ENCODE measurements at places on chromosomes 16 and 17. TPM values are rescaled to one million over a fixed set of nuclear protein-coding genes. Genes with fewer than 3 reads are reported as not detected.

DNA sequence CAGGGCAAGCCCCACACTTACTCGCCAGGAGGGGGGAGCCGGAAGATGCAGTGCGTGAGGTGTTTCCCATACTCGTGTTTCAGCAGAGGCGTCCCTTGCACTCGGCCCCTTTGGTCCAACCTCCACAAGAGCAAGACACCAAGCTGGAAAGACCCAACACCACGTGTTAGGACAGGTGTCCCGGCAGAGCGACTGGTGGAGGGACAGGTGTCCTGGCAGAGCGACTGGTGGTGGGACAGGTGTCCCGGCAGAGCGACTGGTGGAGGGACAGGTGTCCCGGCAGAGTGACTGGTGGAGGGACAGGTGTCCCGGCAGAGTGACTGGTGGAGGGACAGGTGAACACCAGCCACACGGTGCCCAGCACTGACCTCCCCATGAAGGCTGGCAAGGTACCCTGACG lies 19.4 kb downstream of the IFT140 start:
- no peaks in the 10 kb centered on the region for H3K27me3 ChIP-seq
- no peaks in the 10 kb centered on the region for H3K36me3 ChIP-seq
- no peak overlapping the region for H3K27ac ChIP-seq

- H3K36me3 ChIP-seq = no peaks in the 10 kb centered on the region
- no peak overlapping the region for H3K27ac ChIP-seq
- H3K4me1 ChIP-seq = peaks cover 43% of the 10 kb centered on the region
- DNase-seq = no peak
- H3K4me3 ChIP-seq = no peak overlapping the region
- H3K27me3 ChIP-seq = no peaks in the 10 kb centered on the region
Measured at GRCh38 chr16:50259334-50260205, 6.8 kb upstream of the ADCY7 start.

DNA sequence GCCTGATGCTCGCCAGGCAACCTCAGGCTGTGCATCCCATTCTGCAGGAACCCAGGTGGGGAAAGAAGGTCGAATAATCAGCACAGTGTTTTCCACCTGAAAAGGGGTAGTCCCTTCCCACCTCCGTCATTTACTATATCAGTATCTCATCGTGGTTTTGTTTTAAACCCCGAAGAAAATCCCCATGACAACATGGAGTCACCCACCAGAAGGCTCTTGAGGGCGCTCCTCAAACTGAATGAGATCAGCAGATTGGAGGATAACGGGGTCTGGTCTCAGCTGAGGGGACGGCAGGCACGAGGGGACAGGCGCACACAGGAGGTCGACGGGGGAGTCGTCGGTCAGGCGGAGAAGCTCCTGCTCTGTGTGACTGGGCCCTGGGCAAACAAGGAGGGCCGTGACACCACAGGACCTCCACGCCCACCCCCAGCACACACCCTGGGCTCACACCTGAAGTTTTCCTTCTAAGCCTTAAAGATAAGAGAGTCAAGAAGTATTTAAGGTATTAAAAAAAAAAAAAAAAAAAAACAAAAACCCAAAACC lies 44.2 kb downstream of the MARF1 start:
- no peaks in the 10 kb centered on the region for H3K27me3 ChIP-seq
- H3K4me3 ChIP-seq = no peak overlapping the region
- H3K36me3 ChIP-seq = peaks cover 85% of the 10 kb centered on the region
- DNase-seq = no peak
- H3K27ac ChIP-seq = no peak overlapping the region

GRCh38 chr17:75571197-75571884 lies 16.3 kb upstream of the MYO15B start:
- no peak overlapping the region for H3K4me3 ChIP-seq
- peak overlapping the region; percentile 77 for H3K27ac ChIP-seq
- H3K27me3 ChIP-seq = no peaks in the 10 kb centered on the region
- no peak for DNase-seq
- peaks cover 23% of the 10 kb centered on the region for H3K4me1 ChIP-seq
- peaks cover 41% of the 10 kb centered on the region for H3K36me3 ChIP-seq

DNA sequence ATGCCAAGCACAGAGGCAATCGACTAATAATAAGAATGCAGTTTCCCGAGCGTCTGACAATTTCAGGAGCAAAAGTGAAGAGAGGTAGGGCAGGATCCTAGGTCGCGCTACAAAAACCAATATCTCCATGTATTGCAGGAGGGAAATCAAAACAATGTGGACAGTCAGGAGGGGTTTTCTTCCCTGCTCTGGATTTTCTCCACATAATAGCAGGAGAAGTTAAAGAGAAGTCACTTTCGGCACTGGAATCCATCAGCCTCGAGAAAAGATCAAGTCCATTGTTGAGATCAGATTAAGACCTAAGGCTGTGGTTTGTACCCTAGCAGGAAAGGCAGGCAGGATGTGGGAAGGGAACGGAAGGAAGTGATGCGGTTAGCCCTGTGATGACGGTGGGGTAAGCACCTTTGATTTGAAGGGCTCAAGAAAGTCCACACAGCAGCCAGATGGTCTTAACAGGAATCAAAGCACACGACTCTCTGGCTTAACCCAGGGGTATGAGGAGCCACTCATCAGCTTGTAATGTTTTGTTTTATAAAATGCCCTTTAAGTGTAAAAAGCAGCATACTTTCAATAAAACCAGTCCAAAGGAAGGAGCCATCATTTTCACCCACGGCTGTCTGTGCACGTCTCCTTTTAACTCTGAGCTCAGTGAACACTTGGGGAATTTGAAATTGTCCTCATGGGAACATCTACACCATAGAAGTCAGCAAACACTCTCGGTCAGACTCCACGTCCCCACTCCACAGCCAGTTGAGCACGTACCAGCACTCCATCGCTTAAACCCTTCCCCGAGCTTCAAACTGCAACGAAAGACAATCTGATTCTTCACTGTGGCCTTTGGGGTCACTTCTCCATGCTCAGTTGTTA lies 15.8 kb upstream of the AKTIP start:
- H3K27me3 ChIP-seq = no peaks in the 10 kb centered on the region
- peaks cover 57% of the 10 kb centered on the region for H3K4me1 ChIP-seq
- peak; percentile 90 for DNase-seq
- H3K36me3 ChIP-seq = no peaks in the 10 kb centered on the region
- H3K4me3 ChIP-seq = peak overlapping the region; percentile 17
- peak overlapping the region; percentile 79 for H3K27ac ChIP-seq

GRCh38 chr16:24540602-24541210 lies 1.3 kb downstream of the RBBP6 start:
- DNase-seq = peak; percentile 22
- no peaks in the 10 kb centered on the region for H3K27me3 ChIP-seq
- H3K4me3 ChIP-seq = peak overlapping the region; percentile 97
- peak overlapping the region; percentile 100 for H3K27ac ChIP-seq
- H3K36me3 ChIP-seq = peaks cover 6% of the 10 kb centered on the region
- peaks cover 24% of the 10 kb centered on the region for H3K4me1 ChIP-seq

DNA sequence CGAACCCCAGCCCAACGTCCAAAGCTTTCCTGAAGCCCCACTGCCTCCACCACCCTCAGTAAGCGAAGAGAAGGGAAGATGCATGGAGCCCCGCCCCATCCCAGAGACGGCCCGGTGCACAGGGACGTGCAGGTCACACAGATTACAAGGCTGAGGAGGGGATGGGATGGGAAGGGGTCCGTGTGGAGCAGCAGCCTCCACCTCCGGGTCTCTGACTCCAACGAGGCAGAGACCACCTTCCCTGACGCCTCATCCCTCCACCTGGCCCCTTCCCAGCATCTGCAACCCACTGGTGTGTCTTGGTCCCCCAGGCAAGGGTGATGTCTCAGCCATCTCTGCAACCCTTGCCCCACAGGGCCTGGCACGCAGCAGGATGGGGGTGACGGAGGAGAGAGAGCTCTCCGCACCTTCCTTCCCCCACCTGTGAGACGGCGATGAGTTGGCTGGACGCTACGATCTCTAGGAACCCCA lies 58.5 kb downstream of the TBC1D16 start:
- no peaks in the 10 kb centered on the region for H3K27me3 ChIP-seq
- no peak for DNase-seq
- no peak overlapping the region for H3K4me3 ChIP-seq
- H3K27ac ChIP-seq = no peak overlapping the region
- H3K4me1 ChIP-seq = no peaks in the 10 kb centered on the region

- H3K36me3 ChIP-seq = peaks cover 10% of the 10 kb centered on the region
- H3K27me3 ChIP-seq = no peaks in the 10 kb centered on the region
- no peak overlapping the region for H3K4me3 ChIP-seq
- H3K27ac ChIP-seq = peak overlapping the region; percentile 35
- no peak for DNase-seq
Measured at GRCh38 chr16:23518435-23518891, 8.2 kb upstream of the GGA2 start.

DNA sequence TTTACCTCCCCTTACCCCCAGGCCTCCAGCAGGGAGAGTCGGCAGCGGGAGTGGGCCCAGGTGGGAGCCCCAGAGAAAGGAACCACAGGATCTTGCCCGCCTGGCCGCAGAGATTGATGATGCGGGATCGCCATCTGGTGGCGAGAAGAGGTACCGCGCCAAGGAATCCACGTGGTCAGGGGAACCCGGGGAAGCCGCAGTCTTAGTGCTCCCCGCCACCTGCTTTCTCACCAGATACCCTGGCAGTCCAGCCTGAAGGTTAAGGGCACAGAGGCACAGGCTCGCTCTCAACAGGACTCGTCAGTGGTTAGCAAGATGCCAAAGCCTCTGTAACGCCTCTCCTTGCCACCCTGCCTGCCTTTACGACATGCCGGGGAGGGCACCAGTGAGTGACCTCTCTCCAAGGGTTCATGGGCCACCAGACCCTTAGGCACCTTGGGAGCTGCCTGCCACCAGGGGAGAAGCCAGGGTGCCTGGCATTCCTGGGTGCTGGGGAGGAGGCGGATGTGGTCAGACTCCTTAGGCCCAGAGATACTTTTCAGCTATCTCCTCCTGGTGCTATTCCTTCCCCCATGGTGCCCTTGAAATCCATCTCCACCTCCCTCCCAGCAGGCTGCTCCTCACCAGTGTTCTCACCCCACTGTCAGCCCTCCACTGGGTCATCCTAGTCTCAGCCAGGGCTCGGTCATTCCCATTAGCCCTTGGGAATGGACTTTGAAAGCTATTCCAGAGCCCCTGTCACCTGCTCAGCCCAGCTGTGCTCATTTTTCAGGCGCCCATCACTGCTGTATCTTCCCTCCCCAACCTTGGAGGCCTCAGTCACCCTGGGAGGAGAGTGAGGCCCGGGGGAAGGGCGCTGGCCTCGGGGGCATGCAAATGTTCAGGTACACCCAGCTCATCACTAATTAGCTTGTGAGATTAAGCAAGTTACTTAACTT lies 5.5 kb upstream of the RHBDF2 start:
- H3K27me3 ChIP-seq = no peaks in the 10 kb centered on the region
- peaks cover 33% of the 10 kb centered on the region for H3K4me1 ChIP-seq
- no peaks in the 10 kb centered on the region for H3K36me3 ChIP-seq
- H3K27ac ChIP-seq = peak overlapping the region; percentile 56
- H3K4me3 ChIP-seq = no peak overlapping the region
- DNase-seq = peak; percentile 95

DNA sequence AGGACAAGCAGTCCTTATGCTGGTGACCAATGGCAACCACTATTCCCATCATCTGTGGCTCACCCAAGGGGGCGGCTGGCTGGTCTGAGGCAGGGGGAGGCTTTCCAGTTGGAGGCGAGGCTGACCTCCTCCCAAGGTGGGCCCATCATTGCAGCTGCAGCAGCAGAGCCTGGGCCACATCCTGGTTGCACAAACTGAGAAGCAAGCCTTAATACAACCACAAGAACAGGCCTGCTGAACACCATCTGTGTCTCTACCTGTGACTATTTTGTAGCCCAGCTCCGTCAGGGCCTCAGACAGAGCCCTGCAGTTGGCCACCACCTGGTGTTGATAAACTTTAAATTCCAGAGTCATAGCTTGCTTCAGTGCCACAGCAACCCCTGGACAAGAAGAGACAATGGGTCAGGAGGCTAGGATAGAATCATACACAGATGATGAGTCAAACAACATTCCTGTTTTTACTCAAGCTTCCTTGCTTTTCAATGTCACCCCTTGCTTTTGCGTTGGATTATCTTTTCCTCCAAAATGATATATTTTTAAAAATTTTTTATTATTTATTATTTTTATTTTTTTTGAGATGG lies 17.9 kb downstream of the SMCR8 start:
- H3K4me1 ChIP-seq = peaks cover 12% of the 10 kb centered on the region
- no peaks in the 10 kb centered on the region for H3K27me3 ChIP-seq
- peaks cover 49% of the 10 kb centered on the region for H3K36me3 ChIP-seq
- no peak overlapping the region for H3K27ac ChIP-seq

DNA sequence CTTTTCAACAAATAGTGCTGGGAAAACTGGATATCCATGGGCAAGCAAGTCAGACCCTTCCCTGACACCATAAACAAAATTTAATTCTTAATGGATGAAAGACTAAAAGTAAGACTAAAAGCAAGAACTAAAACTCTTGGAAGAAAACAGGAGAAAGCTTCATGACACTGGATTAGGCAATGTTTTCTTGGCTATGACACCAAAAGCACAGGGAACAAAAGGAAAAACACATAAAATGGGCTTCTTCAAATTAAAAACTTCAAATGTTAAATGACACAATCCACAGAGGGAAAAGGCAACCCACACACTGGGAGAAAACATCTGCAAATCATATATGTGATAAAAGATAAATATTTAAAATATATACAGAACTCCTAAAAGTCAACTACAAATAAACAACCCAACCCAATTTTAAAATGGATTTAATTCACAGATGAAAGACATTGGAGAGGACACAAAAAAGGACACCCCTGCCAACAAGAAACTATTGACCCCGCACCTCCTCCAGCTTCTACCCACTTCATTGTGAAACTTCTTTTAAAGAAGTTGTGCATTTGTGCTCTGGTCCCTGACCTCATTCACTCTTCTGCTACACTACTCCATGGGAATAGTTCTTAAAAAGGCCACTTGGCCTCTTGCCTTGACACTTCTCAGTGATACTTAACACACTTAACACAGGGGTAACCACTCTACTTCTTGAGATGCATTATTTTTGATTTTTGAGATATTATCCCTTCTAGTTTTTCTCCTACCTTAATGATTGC lies 80.3 kb downstream of the TRIM37 start:
- no peak overlapping the region for H3K4me3 ChIP-seq
- H3K36me3 ChIP-seq = peaks cover 9% of the 10 kb centered on the region
- H3K27me3 ChIP-seq = no peaks in the 10 kb centered on the region

- no peak for DNase-seq
- H3K4me3 ChIP-seq = no peak overlapping the region
Measured at GRCh38 chr17:4795168-4795567, 796 bp upstream of the PSMB6 start.

DNA sequence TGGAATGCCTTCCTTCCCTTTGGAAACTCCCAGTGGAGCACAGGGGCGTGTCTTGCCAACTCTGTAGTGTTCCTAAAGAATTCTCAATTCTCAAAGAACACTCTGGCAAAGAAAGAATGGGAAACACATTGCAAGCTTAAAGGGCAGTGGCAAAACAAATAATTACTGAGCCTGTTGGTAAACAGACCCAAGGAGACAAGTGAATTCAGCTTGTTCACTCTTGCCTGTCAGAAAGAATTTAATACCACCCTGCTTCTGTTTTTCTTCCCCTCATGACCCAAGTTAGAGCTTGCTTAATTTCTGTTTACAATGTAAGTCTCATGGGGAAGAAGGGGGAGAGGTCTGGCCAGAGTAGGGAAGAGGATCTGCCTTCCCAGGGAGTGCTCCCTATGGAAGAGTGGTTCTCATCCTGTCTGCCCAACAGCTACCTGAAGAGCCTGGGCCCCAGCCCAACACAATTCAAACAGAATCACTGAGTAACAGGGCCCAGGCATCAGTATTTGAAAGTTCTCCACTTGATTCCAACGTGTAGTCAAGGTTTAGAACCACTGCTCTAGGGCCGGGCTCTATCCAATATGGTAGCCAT lies 386.0 kb downstream of the SLC39A11 start:
- no peaks in the 10 kb centered on the region for H3K27me3 ChIP-seq
- H3K4me1 ChIP-seq = no peaks in the 10 kb centered on the region
- no peak overlapping the region for H3K4me3 ChIP-seq
- no peak for DNase-seq
- no peak overlapping the region for H3K27ac ChIP-seq

The RBBP6 gene
- total RNA-seq = 219 TPM

Measured in natural killer cell (primary cell).